ENCODE measurements at places on chromosomes 3 and 15.

- no peak for DNase-seq
Measured at GRCh38 chr3:45632956-45633355, 38.4 kb downstream of the LIMD1 start.

DNA sequence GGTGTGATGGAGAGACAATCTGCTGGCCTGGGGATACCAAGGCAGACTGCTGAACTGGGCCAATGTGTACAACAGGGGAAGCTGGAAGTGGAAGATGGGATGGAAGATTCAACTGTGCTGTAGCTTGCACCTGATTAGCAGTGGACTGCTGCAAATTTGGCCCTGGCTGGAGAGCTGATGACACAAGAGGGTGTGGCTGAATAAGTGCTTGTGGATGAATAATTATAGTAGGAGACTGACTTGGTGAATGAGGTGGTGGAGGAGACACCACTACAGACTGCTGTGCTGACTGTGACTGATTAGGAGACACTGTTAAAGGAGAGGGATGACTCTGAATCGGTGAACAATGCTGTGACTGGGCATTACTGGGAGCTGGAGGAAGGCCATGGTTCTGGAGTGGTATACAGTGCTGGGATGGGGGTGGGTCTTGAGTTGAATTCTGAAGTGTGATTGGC, 52.5 kb downstream of the PHC3 start:
- no peak for DNase-seq

GRCh38 chr15:100863796-100864267, 15.8 kb upstream of the ALDH1A3 start:
- DNase-seq, result peak; percentile 66

- no peak for DNase-seq
Measured at GRCh38 chr3:126908752-126909275, 74.1 kb upstream of the PLXNA1 start.

DNA sequence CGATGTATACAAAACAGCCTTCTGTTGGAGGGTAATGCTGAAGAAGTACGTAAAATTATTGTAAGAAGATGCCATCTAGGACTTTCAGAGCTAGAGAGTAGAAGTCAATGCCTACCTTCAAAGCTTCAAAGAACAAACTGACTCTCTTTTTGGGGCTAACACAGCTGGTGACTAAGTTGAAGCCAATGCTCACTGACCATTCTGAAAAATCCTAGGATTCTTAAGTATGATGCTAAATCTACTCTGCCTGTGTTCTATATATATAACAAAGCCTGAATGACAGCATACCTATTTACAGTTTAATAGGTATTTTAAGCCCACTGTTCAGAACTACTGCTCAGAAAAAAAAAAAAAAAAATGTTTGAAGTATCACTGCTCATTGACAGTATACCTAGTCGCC, 18.9 kb downstream of the ADPGK start:
- no peak for DNase-seq

DNA sequence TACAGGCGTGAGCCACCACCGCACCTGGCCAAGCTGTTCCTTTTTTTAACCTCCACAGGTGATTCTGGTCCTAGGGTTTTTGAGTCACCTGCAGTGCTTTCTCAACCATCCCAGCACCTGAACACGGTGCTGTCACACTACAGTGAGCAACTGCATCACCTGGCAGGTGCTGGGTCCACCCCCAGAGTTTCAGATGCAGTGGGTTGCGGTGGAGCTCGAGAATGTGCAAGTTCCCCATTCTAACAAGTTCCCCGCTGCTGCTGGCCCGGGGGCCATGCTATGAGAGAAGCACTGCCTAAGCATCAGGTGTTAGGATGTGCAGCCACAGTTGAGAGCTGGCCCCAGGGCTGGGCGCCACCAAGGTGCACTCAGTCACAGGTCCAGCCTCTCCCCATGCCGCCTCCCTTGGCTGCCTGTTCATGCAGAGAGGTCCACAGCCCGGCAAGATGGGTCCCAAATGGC, 18.0 kb downstream of the ISG20 start:
- no peak for DNase-seq

DNA sequence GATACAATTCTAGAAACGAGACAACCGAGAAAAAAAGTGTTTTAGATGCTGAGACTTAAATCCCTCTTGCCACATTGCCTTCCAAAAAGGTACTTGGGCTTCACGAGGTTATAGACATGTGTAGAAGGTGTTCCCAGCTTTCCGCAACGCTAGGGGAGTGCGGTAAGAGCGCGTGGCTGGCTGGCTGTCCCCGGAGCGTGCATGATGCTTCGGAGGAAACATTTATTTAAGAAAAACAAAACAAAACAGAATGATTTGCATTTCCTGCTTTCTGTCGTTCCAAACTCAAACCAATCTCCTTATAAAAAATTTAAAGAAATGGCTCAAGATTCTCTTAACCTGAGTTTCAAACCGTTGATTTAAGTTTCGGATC, 841 bp downstream of the SLC6A20 start:
- DNase-seq, result no peak

DNA sequence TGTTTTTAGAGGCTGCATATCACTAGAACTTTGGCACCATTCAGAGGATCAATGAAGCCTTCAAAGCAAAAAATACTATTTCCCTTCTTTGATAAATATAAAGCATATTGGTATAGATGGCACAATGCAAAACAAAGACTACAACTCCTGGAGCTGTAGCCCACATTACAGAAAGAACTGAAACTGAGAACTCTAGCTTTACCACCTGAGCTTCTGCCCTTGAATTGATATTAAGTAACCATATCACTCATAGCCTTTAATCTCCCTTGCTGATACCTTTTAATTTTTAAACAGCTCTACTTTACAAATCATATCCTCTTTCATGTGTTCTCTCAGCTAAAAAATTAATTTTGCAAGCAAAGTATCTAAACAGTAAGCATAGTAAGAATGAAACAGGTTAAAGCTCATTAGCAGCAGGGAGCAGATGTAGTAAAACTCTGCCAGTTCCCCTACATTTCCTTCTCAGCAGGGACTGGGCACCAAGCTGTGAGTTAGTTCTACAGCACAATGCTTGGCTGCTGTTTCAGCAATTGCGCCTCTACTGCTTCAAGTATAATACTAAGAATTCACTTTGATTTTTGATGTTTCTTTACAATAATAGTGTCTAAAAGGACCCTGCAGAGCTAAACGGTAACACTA, 97.9 kb upstream of the NANOGP8 start:
- no peak for DNase-seq

GRCh38 chr15:74006774-74007639, 12.5 kb downstream of the PML start:
- DNase-seq, result no peak

DNA sequence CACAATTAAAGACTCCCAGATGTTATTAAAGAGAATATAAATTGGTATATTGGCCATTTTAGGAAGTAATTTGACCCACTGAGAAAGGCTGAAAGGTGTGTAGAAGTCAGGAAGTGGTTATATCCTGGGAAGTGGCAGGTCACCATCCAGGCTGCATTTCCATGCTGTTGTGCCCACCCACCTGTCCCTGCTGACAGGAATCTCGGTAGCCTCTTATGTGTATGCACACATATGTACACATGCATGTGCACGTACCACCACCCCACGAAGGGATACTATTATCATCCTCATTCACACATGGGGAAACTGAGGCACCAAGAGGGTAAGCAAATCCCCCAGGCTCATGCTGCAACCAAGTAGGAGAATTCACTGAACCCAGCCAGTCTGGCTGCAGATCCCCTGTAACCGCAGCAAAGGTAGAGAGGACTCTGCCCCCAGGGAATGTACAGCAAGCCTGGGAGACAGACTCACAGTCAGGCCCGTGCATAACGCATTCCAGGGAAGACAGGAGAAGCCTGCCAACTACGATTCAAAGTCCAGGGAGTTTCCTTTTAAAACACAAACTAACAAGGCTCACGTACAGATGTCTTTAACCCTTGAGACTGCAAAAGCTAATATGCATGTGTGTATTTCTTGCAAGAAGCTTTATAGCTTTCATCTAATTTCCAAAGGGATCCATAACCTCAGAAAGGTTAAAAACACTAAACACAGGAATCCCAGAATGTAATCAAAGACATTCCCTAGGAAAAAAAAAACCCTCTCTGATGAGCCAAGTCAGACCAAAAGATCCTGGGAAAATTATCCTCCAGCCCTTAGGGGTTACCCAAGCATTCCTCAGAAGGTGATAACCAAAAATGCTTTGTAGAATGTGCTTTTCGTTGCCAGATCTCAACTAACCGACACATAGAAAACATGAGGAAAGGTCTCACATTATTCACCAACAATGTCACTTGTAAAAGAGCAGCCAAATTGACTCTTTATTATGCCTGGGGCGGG, 129.6 kb downstream of the ADAMTS17 start:
- no peak for DNase-seq

- DNase-seq, result no peak
Measured at GRCh38 chr3:188233320-188233719, 79.4 kb downstream of the LPP start.

GRCh38 chr3:4731543-4732111, 238.5 kb downstream of the ITPR1 start:
- no peak for DNase-seq

DNA sequence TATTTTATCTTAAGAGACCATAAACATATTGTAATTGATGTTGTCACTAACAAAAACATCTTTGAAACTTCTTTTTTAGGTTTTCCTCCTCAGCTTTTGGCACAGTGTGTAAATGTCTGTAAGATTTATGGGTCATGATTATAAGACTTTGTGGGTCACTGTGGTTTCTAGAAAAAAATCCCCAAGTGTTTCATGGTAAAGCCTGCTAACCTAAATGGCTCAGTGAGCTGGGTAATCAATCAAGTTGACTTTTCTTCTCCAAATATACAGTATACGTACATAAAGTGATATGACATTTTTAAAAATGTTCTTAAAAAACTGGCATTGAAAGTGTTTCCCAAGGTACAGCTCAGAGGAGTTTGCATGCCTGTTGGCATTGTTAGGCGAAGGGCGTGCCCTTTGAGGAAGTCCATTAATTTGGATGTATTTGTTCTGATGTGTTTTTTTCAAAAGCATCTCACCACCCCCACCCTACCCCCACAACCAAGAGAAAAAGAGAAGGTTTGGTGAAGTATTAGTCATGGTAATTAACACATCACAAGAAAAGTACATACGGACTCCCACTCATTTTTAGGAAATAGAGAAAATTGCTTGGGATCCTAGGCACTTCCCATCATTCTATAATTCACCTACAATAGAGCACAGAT, 385.4 kb upstream of the LRRC3B start:
- DNase-seq, result no peak

DNA sequence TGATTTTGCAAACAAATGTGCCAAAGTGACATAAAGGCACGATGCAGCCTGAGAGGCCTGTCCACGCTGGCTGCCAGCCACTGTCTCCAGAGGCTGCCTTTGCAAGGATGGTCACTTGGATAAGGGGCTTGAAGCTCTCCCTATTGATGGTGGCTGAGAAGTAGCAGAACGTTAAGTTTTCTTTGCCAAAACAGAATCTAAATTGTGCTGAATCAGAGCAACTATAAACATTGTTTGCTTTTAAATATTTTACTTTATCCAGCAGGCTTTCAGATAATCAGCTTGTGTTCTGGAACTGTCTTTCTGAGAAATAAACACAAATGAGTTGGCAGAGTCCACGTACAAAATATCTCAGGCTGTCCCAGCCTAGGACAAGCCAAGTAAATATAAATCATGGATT, 23.8 kb upstream of the CNBP start:
- no peak for DNase-seq

GRCh38 chr3:17500618-17501017, 241.8 kb downstream of the TBC1D5 start:
- no peak for DNase-seq

DNA sequence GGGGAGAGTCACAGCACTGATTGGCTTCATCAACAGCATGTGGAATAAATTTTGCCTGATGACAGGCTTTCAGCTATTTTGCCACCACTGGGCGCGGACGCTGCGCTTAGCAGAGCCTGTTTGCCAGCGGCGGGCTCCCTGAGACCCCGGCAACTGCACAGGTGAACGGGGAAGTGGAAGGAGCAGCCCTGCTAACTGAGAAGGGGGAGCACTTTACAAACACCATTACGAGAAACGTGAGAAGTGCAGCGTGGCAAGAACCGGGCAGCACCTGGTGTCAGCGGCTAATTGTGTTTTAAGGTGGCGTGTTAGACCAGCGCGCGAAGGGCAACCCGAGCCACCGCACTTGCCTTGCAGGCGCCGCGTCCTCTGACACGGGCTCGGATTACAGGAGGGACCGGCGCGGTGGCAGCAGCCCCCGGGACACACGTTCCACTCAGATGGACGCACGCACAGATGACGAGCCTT, 307.8 kb upstream of the ARRDC4 start:
- DNase-seq, result peak; percentile 58

DNA sequence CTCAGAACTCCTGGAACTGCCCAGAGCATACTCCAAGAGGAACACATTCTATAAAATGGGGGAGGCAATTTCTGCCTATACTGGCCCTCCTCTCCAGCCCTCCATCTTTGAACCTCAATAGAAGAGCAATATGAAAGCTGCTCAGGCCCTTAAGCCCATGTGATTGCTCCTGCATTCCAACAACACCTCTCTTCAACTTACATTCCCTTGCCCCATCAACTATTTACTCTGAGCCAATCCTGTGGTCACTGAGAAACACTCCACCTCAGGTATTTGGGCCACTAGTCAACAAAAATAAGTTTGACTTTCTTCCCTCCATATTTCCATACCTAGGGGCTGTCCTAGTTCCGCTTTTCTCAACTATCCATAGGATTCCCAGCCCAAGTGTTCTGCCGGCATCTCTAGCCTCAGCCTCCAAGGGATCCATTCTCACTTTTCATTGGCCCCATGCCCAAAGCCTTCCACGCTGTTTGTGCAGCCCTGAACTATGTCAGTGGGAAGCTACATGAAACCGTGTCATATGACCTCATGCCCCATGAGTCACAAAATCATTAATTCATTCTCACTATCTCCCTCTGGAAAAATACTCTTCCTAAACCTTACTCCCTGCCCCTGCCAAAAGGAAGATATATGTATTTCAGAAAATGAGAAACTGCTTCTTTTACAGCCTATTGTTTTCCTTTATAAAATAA, 61.6 kb downstream of the GJD2 start:
- no peak for DNase-seq

DNA sequence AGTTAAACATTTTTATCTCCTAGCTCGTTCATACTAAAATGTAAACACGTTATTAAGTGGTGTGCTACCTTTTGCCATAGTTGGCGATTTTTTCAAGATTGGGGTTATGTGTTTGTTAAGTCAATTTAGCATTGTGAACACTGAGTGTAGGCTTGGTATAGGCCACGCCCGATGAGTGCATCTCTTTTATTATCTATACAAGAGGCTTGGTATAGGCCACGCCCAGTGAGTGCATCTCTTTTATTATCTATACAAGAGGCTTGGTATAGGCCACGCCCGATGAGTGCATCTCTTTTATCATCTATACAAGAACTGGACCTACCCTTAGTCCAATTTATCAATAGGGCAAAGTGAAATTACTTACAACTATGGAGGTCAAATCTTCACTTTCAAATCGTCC, 70.4 kb downstream of the NIPA2 start:
- no peak for DNase-seq
